ENCODE measurements at places on chromosomes 11 and 22. TPM values are rescaled to one million over a fixed set of nuclear protein-coding genes. Genes with fewer than 3 reads are reported as not detected.

Gene TH
- polyA plus RNA-seq, result not detected

Gene CNGA4
- polyA plus RNA-seq, result 0.11 TPM

Gene GDPD5
- polyA plus RNA-seq, result 60.2 TPM

Gene SPI1
- polyA plus RNA-seq, result not detected

DNA sequence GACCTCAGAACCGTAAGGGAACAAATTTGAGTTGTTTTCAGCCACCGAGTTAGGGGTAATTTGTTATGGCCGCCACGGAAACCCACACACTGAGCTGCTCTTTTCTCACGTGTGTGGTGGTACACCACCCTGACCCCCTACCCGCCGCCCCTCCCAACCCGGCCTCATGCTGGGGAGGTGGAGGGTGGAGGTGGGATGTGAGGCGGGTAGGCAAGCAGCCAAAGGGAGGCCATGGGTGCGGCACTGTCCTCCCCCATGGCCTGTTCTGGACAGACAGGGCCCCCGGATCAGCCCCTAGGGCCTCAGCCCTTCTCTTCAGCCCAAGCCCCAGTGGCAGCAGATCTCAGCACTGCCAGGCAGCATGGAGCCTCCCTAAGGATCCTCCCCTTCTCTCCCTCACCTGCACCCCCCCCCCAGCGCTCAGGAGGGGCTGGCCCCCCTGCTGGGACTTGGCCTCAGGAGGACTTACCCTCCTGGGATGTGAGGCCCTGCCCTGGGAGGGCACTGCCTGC lies 7.9 kb downstream of the PRR5 start:
- no peaks in the 10 kb centered on the region for H3K27me3 ChIP-seq
- H3K27ac ChIP-seq, result no peak overlapping the region
- peaks cover 4% of the 10 kb centered on the region for H3K4me1 ChIP-seq
- H3K4me3 ChIP-seq, result no peak overlapping the region
